Camera-type eye (tissue), 1 donor: ENCODE measurements at places on chromosomes 16 and 17. TPM values are rescaled to one million over a fixed set of nuclear protein-coding genes. Genes with fewer than 3 reads are reported as not detected.

Gene NOD2
- total RNA-seq = 2.3 TPM

Gene KRTAP3-1
- total RNA-seq = not detected

Gene CTRB1
- total RNA-seq = not detected

Gene DNAI2
- 0.44 TPM for total RNA-seq

Gene KRT14
- 51.0 TPM for total RNA-seq
